ENCODE measurements at places on chromosomes 12 and 14.

DNA sequence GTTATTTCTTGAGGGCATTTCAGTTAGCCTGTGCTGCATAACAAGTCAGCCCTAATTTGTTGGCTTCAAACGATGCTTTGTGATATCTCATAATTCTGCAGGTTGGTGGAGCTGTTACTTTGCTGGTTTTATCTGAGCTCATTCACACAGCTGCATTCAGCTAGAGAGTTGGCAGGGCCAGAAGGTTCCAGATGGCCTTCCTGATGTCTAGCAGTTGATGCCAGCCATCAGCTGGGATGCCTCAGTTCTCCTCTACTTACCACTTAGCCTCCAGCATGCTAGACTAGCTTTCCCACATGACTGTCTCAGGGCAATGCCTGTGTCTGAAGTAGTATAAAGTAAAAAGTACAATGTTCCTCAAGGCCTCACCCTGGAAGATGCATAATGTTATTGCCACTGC lies 130.6 kb downstream of the SLC35F4 start:
- no peaks in the 10 kb centered on the region for H3K27me3 ChIP-seq
- H3K27ac ChIP-seq = no peak overlapping the region
- H3K4me3 ChIP-seq = no peak overlapping the region
- peaks cover 5% of the 10 kb centered on the region for H3K4me1 ChIP-seq

- H3K4me3 ChIP-seq = no peak overlapping the region
- DNase-seq = no peak
- H3K36me3 ChIP-seq = no peaks in the 10 kb centered on the region
- H3K27me3 ChIP-seq = no peaks in the 10 kb centered on the region
- peaks cover 10% of the 10 kb centered on the region for H3K4me1 ChIP-seq
These were observed 14.0 kb downstream of the SMCO2 start for GRCh38 chr12:27460471-27460978.

DNA sequence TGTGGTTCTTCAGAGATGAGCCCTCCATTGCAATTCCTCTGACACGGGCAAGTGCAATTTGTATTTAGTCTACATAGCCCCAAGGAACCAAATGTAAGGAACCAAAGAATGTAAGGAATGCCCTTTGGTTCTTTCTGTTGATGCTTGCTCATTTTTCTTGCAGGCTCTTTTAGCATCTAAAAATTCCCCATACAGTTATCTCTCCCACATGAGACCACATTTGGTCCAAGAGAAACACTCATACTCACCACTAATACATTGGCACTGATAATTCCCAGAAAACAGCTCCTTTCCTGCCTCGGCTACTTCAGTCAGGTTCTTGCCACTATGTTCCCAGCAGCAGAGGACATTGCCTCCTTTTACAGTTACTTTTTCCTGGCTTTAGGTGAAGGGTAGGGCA lies 332.6 kb downstream of the AEBP2 start:
- peaks cover 10% of the 10 kb centered on the region for H3K36me3 ChIP-seq
- H3K4me3 ChIP-seq = no peak overlapping the region
- H3K27ac ChIP-seq = no peak overlapping the region
- no peaks in the 10 kb centered on the region for H3K27me3 ChIP-seq

- H3K27ac ChIP-seq = no peak overlapping the region
- no peak overlapping the region for H3K4me3 ChIP-seq
- peaks cover 41% of the 10 kb centered on the region for H3K4me1 ChIP-seq
- no peaks in the 10 kb centered on the region for H3K27me3 ChIP-seq
These were observed 4.3 kb downstream of the TM7SF3 start for GRCh38 chr12:27009881-27010301.

- no peaks in the 10 kb centered on the region for H3K27me3 ChIP-seq
- H3K36me3 ChIP-seq = peaks cover 7% of the 10 kb centered on the region
- peak overlapping the region; percentile 83 for H3K27ac ChIP-seq
- H3K4me1 ChIP-seq = no peaks in the 10 kb centered on the region
- H3K4me3 ChIP-seq = no peak overlapping the region
These were observed 19.1 kb downstream of the ZFYVE1 start for GRCh38 chr14:73007835-73008234.

GRCh38 chr12:7093892-7094291 lies 1.6 kb upstream of the C1R start:
- peaks cover 5% of the 10 kb centered on the region for H3K36me3 ChIP-seq
- peaks cover 32% of the 10 kb centered on the region for H3K27me3 ChIP-seq
- peaks cover 4% of the 10 kb centered on the region for H3K4me1 ChIP-seq
- no peak overlapping the region for H3K27ac ChIP-seq
- DNase-seq = no peak

DNA sequence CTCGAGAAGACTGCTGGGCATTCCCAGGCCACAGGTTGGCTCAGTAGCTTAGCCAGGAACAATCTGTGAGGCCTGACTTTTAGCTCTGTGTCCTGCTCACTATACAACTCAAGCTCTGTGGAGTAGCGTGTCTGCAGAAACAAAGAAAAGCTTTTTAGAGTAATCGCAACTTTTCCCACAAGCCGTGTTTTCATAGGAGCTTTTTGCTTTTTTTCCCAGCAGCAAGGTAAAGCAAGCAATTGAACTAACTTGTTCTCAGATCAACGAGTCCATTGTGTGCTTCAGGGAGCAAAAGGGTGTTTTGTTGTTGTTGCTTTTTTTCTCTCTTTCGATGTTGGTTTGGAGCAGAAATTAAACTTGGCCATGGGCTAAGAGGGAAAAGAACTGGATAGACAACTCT lies 97.3 kb upstream of the BCL2L14 start:
- H3K36me3 ChIP-seq = no peaks in the 10 kb centered on the region
- peak overlapping the region; percentile 1 for H3K27ac ChIP-seq
- H3K4me3 ChIP-seq = no peak overlapping the region

GRCh38 chr12:24499151-24500146 lies 449.5 kb downstream of the BCAT1 start:
- no peaks in the 10 kb centered on the region for H3K36me3 ChIP-seq
- no peak overlapping the region for H3K4me3 ChIP-seq
- no peak for DNase-seq
- no peak overlapping the region for H3K27ac ChIP-seq
- H3K4me1 ChIP-seq = peaks cover 6% of the 10 kb centered on the region

- no peaks in the 10 kb centered on the region for H3K36me3 ChIP-seq
- no peak for DNase-seq
- no peak overlapping the region for H3K27ac ChIP-seq
- peaks cover 8% of the 10 kb centered on the region for H3K4me1 ChIP-seq
- no peak overlapping the region for H3K4me3 ChIP-seq
These were observed 279.0 kb downstream of the SLC16A7 start for GRCh38 chr12:59874781-59875180.

DNA sequence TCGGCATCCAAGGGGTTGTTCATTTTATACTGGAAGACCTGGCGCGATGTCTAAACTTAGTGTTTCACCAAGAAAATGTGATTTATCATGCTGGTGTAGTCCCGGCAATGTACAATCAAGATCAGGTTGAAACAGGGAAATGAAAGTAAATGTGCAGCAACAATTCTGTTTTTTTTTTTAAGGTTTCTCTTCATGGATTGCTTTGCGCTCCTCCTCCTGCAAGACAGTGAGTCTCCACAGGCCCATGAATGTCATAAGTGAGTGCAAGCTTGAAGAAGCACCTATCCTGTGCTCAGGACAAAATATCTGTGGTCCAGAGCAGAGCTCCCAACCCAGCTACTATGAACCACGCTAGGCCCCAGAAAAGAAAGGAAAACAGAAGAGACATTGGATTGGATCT lies 143.4 kb downstream of the KCNK10 start:
- peaks cover 6% of the 10 kb centered on the region for H3K4me1 ChIP-seq
- no peak for DNase-seq
- H3K4me3 ChIP-seq = no peak overlapping the region
- H3K36me3 ChIP-seq = no peaks in the 10 kb centered on the region

DNA sequence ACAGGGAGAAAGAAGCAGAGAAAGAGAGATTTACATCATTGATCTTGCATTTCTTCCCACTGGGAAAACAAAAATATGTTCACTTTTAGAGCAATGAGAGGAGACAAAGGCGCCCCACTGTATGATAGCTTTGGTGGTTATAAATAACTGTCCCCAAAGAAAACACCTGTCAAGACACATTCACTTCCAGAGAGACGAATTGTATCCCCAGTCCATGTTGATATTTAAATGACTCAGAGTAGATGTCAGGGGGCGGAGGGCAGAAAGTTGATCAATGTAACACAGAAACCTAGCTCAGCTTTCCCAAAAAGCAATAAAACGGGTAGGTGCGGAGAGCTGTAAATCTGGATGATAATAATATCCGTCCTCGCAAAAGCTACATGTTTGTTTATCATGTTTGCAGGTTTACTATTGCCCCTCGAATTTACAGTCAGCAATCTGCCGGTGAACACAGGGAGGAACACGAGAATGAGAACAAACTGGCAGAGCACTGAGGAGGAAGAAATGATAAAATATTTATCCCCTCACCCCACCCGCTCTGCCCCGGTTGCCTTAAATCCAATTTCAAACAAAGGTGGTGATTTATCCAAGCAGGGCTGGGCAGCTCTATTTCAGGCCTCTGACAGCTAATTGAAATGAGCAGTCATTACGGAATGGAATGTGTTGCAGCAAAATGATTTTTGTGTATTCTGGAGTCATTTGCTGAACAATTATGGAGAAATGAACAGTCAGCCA lies 84.4 kb downstream of the CMKLR1 start:
- no peak for DNase-seq
- H3K4me1 ChIP-seq = peaks cover 12% of the 10 kb centered on the region
- peaks cover 28% of the 10 kb centered on the region for H3K27me3 ChIP-seq
- H3K36me3 ChIP-seq = no peaks in the 10 kb centered on the region
- no peak overlapping the region for H3K4me3 ChIP-seq
- peak overlapping the region; percentile 25 for H3K27ac ChIP-seq

GRCh38 chr14:67970923-67971322 lies 151.3 kb downstream of the RAD51B start:
- peaks cover 25% of the 10 kb centered on the region for H3K4me1 ChIP-seq
- peaks cover 13% of the 10 kb centered on the region for H3K36me3 ChIP-seq
- no peak for DNase-seq
- H3K4me3 ChIP-seq = no peak overlapping the region
- no peaks in the 10 kb centered on the region for H3K27me3 ChIP-seq
- no peak overlapping the region for H3K27ac ChIP-seq

DNA sequence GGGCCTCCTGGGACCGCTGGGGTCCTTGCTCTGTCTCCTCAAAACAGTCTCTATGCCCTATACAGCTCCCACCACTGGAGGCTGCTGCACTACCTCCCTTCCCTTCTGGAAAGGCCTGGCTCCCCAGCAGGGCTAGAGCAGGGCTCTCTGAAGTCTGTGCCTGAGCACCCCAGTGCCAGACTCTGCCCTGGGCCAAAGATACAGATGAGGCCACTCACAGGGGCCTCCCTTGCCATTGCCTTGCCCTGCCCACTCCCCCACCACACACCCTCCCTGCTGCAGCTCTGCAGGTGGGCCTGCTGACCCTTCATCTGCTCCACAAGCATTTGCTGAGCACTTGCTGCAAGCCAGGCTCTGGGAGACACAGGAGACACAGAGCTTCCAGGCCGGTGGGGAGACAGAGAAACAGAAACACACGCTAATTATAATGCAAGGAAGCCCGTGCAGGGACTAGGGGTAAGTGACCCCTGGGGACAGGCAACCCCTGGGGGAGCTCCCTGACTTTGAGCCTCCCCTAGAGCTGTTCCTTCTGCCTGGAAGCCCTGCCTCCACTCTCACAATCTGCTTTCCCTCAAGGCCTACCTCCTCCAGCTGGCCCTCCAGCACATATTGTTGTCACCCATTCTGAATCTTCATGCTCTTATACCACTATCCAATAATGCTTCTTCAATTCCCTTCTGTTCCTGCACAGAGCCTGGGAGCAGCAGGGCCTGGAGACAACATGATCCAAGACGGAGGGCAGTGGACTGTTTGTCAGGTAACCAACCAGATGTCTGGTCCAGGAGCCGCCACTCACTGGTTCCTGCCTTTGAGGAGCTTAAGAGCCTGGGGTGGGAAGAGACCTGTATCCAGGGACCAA lies 32.6 kb upstream of the PNMA1 start:
- no peak for DNase-seq
- no peaks in the 10 kb centered on the region for H3K27me3 ChIP-seq
- no peak overlapping the region for H3K4me3 ChIP-seq
- no peaks in the 10 kb centered on the region for H3K36me3 ChIP-seq
- peaks cover 34% of the 10 kb centered on the region for H3K4me1 ChIP-seq
